ENCODE measurements at places on chromosomes 7 and 10. TPM values are rescaled to one million over a fixed set of nuclear protein-coding genes. Genes with fewer than 3 reads are reported as not detected.

RRP12 gene
- 10.5 TPM for total RNA-seq

DUSP5 gene
- 14.9 TPM for total RNA-seq

CHAT gene
- total RNA-seq = not detected

SLC18A3 gene
- not detected for total RNA-seq

VAX1 gene
- not detected for total RNA-seq

ASB10 gene
- not detected for total RNA-seq

RALA gene
- total RNA-seq = 43.9 TPM

GFRA1 gene
- 6.3 TPM for total RNA-seq

VSTM2A gene
- not detected for total RNA-seq

SYPL1 gene
- 54.4 TPM for total RNA-seq

OR6B1 gene
- total RNA-seq = not detected

HECTD2 gene
- 7.2 TPM for total RNA-seq

CDHR1 gene
- not detected for total RNA-seq

PAOX gene
- 9.2 TPM for total RNA-seq

CXCL12 gene
- total RNA-seq = 611 TPM

ANLN gene
- 21.5 TPM for total RNA-seq

MKRN1 gene
- total RNA-seq = 74.0 TPM

NKX6-2 gene
- not detected for total RNA-seq

AZGP1 gene
- total RNA-seq = not detected

PAX4 gene
- not detected for total RNA-seq

BUB3 gene
- 98.9 TPM for total RNA-seq

PNLIP gene
- not detected for total RNA-seq

ANKRD61 gene
- total RNA-seq = 0.26 TPM

MCM10 gene
- 0.83 TPM for total RNA-seq

Measured in fibroblast of lung (primary cell).